ENCODE measurements at places on chromosomes 3 and 15. TPM values are rescaled to one million over a fixed set of nuclear protein-coding genes. Genes with fewer than 3 reads are reported as not detected.
A peak's percentile ranks its signal among the peaks of the same experiment; 100 is the strongest.

DNA sequence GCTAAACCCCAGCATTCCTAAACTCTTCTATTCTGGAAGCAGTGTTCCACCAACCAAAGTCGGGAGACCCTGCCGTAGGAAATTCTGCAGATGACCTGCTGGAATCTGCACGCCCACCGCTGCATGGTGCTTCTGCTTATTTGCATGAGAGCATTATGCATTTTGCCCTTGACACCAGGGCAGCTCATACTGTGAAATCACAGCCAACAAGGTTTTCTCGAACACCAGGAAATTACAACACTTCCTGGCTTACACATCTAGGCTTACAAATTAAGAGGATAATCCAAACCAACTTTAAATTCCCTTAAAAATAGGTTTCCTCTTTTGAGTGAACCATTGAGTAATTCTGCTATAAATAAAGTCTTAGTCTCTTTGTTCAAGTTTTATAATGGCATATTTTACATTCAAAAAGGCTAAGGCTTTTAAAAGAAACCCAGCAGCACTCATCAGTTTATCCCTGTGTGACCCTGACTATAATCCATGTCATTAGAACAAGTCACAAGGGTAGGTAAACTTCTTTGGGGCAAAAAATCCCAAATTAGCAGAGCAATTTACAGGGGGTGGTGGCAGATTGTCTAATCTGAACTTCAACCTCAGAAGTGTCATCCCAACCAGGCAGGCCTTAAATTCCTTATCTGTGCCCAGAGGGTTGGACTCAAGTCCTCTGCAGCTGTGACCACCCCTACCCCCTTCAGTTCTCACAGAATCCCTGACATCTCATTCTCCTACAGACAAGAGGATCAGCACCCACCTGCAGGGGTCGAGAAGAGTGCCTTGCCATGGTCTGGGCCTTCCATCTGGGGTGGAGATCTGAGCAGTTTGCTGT is 33.5 kb upstream of the RBP1 start:
- DNase-seq: no peak

GRCh38 chr3:27723815-27724458 is 1.8 kb upstream of the EOMES start:
- DNase-seq: no peak

DNA sequence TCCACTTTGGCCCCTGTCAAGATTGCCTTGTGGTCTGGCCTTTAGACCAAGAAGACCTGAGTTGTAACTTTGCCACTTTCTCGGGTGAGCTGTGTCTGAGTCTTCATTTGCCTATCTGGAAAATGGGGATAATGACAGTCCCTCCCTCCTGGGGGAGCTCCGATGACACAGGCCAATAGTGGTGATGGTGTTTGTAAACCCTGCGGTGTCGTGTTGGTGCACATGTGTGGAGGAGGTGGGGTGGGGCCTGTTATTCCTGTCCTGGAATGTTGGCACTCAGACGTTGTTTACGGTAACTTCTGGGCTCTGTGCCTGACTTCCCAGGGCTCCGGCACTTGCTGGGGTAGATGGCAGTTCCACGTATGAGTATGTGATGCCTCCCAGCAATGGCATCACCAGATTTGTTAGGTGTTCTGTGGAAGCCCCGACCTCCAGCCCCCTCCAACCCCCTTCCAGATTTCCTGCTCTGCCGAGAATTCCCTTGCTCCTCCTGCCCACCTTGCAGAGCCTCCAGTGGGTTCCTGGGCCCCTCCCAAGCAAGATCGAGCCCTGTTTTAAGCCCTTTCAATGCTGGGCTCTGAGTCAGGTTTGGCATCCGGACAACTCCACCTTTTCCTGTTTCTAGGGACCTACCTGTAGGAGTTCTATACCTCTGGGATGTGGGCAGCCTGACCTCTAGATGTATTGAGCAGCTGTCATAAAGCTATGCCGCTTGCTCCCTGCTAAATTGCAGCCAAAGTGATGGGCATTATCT is 31.4 kb downstream of the HRH1 start:
- DNase-seq: no peak

DNA sequence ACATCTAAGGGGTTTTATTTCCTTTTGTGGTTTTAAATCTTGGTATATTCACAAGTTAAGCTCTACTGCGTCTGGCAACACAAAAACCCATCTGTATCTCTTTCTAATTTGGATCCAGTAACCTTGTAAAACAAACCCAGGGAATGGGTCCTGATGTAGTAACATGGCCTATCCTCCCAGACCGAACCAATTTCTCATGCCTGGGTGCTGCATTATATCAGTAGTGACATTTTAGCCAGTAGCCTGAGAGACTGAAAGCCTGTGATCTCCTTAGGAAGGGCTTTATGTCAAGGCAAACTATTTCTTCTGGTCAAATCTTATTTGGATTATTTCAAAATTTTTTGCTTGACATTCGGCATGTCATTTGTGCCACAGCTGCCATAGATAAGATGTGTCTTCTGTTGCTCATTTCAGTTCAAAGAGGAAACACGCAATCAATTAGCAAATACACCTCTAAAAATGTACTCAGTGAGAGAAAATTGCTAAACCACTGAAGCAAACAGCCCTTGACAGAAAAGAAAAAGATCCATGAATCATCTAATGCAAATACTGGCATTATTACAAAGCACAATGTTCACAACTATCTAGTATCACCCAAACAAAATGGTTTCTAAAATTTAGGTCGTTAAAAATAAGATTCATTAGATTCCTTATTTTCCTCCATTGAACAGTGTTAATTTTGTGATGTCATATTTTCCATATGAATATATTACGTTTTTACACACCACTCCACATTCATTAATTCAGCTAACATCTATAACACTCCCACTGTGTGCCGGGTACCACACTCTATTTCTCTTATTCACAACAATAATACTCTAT is 4.0 kb downstream of the NPTN start:
- DNase-seq: no peak

GRCh38 chr15:66862940-66863335 is 160.9 kb downstream of the SMAD6 start:
- peak; percentile 47 for DNase-seq

GRCh38 chr3:58241306-58242044 is 3.9 kb downstream of the ABHD6 start:
- no peak for DNase-seq

Gene UBE2E2
- 2.9 TPM for total RNA-seq

Gene SUMF1
- total RNA-seq: 13.9 TPM

Gene AKAP13
- 300 TPM for total RNA-seq

Measured in CD4-positive, alpha-beta memory T cell (primary cell).